ENCODE measurements at places on chromosomes 2 and 18.

DNA sequence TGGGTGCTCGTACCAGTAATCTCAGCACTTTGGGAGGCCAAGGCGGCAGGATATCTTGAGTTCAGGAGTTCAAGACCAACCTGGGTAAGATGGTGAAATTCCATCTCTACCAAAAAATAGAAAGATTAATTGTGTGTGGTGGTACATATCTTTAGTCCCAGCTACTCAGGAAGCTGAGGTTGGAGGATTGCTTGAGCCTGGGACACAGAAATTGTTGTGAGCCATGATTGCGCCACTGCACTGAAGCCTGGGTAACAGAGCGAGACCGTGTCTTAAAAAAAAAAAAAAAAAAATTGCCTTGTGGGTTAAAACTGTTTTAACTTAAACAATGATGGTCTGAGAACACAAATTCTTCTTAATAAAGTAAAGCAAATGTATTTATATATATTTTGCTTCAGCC, 49.6 kb downstream of the ATP9B start:
- peak; percentile 28 for DNase-seq

DNA sequence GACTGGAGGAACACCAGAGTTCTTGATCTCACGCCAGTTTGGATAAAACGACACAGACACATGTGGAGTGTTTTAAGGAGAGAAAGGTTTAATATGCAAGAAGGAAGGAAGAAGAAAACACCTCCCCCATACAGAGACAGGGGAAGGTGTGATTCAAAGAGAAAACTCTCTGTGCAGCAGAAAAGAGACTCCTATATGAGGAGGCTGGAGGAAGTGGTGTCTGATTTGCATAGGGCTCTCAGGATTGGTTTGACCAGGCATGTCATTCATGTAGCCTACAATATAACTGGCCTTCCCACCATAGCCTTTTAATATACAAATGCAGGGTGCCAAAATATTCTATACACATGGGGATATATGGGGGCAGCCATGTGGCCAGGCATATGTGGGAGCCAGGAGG, 1386.5 kb downstream of the RPIA start:
- no peak for DNase-seq

- DNase-seq = no peak
Observed at GRCh38 chr2:7034303-7034702, 117.1 kb downstream of the RNF144A start.

- no peak for DNase-seq
Observed at GRCh38 chr2:230552181-230552580, 136.2 kb downstream of the SP100 start.

Data from iris pigment epithelial cell (primary cell).